AG10803 (cell line): ENCODE measurements at places on chromosomes 5 and 9.

GRCh38 chr5:119276978-119277377 lies 78.8 kb upstream of the TNFAIP8 start:
- no peak for DNase-seq

- DNase-seq, result peak; percentile 49
Measured at GRCh38 chr9:134317400-134317789, 8.9 kb upstream of the RXRA start.

DNA sequence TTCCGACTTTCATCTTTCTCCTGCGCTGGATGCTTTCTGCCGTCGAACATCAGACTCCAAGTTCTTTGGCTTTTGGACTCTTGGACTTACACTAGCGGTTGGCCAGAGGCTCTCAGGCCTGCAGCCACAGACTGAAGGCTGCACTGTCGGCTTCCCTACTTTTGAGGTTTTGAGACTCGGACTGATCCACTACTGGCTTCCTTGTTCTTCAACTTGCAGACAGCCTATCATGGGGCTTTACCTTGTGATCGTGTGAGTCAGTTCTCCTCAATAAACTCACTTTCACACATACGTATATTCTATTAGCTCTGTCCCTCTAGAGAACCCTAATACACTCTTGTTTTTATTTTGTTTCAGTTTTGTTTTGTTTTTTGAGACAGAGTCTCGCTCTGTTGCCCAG lies 10.3 kb downstream of the FKBP15 start:
- DNase-seq, result no peak

DNA sequence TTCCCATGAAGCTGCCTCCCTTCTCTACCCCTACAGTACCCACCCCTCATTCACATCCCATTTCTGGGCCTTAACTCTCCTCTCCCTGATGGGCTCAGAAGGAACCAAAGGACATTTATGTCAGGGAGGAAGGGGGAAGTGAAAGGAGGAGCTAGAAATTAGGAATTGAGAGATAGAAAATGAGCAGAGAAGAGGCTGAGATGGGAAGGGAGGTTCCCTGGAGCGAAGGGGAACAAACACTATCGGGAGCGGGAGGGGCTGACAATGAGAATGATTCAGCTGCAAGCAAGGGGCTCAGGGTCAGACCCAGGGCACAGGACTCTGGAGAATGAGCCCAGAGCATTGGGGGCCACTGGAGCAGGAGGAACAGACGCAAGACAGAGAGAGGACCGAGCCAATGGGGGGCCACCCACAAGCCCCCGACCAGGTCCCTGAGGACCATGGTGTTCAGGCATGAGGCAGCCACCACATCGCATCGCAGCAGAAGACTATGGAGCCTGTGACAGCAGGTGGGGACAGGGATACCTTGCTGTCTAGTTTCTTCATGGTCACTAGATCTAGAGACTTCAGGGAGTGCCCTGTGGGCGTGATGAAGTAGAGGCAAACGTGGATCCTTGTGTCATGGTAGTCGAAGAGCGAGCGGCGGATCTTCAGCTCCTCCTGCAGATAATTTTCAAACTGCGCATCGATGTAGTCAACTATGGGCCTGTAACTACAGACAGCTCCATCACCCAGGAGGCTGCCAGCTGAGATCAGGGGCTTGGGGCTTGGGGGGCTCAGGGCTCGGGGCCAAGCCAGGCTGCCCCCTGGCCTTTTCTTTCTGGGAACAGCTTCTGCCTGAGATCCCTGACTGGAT lies 13.6 kb downstream of the SEPTIN8 start:
- DNase-seq, result no peak

DNA sequence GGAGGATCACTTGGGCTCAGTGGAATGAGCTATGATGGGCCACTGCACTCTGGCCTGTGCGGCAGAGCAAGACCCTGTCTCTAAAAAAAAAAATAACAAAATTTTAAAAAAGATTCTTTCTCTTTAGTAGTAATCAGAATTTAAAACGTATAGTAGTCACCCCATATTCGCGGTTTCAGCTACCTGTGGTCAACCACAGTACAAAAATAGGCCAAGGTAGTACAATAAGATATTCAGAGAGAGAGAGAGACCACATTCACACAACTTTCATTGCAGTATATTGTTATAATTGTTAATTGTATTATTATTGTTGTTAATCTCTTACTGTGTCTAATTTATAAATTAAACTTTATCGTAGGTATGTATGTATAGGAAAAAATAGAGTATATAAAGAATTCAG lies 18.7 kb downstream of the INIP start:
- no peak for DNase-seq

GRCh38 chr5:114678778-114679177 lies 316.9 kb downstream of the KCNN2 start:
- DNase-seq, result no peak

GRCh38 chr5:154702477-154702876 lies 52.7 kb upstream of the LARP1 start:
- no peak for DNase-seq

DNA sequence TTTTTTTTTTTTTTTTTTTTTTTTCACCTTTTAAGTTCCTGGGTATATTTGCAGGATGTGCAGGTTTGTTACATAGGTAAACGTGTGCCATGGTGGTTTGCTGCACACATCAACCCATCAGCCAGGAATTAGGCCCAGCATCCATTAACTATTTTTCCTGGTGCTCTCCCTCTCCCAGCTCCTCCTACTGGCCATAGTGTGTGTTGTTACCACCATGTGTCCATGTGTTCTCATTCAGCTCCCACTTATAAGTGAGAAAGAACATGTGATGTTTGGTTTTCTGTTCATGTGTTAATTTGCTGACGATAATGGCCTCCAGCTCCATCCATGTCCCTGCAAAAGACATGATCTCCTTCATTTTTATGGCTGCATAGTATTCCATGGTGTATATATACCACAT lies 350.5 kb downstream of the MAN2A1 start:
- no peak for DNase-seq

DNA sequence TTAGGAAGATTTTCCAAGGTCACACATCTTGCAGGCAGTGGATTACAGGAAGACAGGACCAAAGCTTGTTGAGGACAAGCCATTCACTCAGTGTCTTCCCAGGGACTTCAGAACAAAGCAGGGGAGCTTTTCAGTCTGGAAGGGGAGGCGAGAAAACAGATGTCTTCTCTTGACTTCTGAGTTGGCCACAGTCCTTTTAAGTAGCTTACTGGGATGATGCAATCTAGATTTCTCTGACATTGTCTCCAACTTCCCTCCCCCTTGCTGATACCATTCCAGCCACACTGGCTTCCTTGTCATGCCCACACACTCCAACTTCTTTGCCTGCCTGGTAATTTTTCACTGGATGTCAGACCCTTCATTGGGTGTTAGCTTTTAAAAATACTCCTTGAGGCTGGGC lies 174.2 kb upstream of the TBC1D2 start:
- peak; percentile 92 for DNase-seq

GRCh38 chr9:37031902-37032301 lies 2.2 kb downstream of the PAX5 start:
- no peak for DNase-seq

DNA sequence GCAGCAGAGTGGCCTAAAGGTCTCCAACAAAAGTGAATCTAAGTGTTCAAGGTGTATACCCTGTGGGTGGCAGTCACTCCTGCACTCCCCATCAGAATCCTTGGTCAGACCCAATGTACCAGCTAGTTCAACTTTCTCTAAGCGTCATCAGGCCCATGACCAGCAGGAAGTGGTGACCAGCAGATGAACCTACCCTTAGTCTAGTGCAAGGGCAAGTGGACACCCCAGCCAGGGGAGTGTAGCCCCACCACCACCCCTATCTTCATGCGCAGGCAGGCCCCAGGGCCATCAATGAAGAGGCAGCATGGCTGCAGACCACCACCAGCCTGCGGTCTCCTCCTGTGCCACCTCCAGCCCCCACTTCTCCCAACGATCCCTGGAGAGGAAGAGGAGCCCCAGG lies 213.1 kb downstream of the AGTPBP1 start:
- no peak for DNase-seq

DNA sequence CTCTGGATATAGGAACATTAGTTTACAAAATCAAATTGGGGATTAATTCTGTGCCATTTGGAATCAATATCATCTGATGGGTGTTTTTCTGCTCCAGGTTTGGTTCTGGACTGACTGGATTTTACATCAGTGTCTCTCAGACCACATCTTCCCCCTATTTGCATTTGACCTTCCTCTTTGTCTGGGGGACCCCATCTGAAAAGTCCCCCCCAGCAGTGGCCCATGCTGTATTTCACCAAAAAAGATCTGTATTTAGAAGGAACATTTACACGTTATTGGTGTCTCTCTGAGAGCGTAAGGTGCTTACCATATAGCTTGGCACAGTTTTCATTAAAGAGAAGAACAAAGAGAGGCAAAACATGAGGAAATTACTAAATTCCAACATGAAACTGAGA lies 215.6 kb upstream of the CLINT1 start:
- DNase-seq, result no peak

- no peak for DNase-seq
Measured at GRCh38 chr5:76990899-76991459, 38.1 kb downstream of the CRHBP start.

DNA sequence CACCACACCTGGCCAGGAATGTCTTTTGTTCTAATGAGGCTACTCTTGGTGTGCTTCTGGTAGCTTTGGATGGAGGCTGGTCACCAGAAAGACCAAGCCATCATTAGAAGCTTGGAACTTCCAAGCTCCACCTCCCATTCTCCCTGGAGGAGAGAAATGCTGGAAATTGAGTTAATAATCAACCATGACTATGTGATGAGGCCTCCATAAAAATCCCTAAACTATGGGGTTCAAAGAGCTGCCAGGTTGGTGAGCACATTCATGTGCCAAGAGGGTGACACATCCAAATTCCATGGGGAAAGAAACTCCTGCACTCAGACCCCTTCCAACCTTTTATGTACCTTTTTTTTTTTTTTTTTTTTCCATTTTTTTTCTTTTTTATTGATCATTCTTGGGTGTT lies 105.5 kb upstream of the SPATA31C2 start:
- DNase-seq, result no peak
